ENCODE measurements at places on chromosomes 5 and 9.
A peak's percentile ranks its signal among the peaks of the same experiment; 100 is the strongest.

DNA sequence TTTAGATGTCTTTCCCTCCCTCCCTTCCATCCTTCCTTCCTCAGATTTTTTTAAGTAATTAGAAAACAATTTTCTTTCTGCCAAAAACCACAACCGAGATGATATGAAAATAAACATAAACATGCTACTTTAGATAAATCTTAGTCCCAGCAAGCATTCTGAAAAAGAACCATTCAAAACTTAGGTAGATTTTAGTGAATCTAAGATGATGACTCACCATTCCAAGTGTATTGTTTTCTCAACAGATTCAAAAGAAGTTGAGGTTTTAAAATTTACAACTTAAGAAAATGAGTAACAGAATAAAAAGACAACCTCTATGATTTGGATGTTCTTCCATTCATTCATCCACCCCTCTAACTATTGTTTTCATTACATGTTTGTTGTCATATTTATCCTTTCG lies 465.1 kb downstream of the PDE4D start:
- DNase-seq, result no peak

GRCh38 chr5:65776441-65777141 lies 54.6 kb downstream of the NLN start:
- no peak for DNase-seq

GRCh38 chr5:124252191-124252638 lies 494.2 kb downstream of the ZNF608 start:
- DNase-seq, result no peak

DNA sequence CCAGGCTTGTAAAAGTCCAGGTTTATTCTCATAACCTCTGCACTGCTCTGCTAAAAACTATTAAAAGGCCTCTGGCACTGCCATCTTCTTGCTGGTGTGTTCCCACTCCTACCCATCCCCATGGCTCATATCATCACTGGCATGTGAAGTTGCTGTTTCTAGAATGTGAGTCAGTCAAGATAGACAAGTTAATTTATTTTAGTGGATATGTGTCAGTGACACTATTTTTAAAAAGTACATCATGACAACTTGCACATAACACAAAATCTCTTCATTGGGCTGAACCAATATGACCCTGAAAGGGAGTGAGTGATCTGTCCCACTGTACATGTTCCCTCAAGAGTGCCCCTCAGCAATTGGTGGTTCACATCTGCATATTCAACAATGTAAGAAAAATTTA lies 299.7 kb downstream of the NFIB start:
- DNase-seq, result no peak

DNA sequence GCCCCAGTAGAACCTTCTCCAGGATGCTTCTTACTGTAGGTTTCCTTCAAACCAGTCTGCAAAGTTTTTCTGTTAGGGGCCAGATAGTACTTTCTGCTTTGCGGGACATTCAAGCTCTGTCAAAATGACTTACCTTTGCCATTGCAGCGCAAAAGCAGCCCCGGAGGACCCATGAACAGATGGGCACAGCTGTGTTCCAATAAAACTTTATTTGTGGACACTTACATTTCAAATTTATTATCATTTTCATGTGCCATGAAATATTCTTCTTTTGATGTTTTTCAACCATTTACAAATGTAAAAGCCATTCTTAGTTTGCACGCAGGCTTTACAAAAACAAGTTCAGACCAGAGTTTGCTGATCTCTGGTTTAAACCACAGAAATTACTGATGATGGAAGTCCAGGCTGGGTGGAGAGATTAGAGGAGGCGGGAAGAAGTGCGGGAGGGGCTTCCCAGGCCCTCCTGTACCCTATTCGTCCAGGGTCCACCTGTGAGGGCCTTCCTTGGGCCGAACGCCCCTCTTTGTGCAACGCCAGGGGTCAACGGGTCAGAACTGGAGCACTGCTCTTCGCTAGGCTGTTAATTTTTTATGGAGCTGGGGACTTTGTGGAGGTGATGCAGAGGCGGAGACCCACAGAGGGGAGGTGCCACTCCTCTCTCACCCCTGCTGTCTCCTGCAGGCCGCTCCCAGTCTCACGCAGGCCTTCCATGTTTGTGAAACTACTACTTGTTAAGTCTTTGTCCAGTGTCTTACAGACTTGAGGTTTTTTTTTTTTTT lies 7.6 kb upstream of the ASS1 start:
- no peak for DNase-seq

DNA sequence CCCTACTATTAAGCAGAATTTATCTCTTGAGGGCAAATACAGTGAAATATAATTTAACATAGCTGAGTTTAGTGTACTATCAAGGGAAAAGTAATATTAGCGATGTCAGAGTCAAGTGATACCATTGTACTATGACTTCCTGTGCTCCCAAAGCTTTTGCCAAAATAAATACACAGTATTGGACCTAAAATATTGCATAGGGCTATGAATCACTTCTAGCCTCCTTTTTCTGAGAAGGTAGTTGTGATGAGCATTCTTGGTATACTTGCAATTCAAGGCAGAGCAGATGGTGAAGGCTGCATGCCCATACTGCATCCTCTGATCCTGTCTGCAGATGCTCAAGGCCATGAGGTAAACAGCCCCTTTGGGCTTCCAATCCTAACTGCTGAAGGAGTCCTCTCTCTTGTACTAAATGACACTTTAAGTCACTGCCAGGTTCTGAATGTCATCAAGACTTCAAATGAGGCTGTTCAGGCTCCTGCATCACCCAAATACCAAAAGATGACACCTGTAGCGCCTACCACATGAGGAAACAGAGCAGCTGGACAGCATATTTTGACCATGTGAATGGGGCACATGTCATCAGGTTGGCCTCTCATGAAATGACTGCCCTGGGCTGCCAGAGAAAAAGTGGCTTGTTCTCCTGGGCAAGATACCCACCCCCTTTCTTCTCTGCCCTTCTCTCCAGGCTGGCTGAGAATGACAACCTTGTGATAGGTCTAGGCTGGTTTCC lies 29.7 kb upstream of the PPP2CA start:
- DNase-seq, result no peak

DNA sequence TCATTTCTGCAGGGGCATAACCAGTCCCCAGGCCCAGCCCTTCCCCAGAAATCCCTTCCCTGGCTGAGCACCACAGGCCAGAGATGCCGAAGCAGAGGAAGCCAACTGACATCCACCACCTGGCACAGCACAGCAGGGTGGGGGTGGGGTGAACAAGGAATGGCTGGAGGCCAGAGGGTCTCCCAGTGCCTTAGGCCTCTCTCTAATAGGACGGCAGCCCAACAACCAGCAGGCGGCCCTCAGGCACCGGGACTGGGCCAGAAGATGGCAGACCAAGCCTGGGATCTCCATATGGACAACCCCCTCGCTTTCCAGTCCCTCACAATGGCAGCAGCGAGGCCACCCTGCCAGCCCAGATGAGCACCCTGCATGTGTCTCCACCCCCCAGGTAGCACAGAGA lies 13.2 kb downstream of the PDLIM4 start:
- no peak for DNase-seq

- no peak for DNase-seq
Measured at GRCh38 chr9:15389173-15389572, 33.5 kb upstream of the SNAPC3 start.

GRCh38 chr5:36150676-36151433 lies 832 bp downstream of the LMBRD2 start:
- peak; percentile 9 for DNase-seq

- DNase-seq, result no peak
Measured at GRCh38 chr5:115429345-115429940, 115.1 kb downstream of the FEM1C start.

- no peak for DNase-seq
Measured at GRCh38 chr5:130455175-130455574, 550.9 kb downstream of the CHSY3 start.

DNA sequence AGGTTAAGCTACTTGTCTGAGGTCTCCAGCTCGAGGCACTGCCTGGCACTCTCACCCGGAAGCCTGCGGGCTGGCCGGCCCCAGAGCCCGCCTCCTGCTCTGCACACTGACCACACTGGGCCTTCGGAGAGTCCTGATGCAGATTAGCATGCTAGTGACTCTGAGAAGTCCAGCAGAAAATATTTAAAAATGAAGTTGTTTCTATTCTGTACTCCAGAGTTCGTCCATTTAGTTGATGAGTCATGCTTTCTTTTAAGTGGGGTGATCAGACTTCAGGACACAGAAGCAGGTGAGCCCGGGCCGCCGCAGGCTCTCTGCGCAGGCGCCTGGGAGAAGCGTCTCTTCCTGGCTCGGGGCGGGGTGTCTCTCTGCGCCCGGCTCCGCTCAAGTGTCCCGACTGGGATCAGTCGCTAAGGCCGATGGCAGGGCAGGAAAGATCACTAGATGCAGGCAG lies 32.5 kb downstream of the FAM240B start:
- DNase-seq, result no peak

DNA sequence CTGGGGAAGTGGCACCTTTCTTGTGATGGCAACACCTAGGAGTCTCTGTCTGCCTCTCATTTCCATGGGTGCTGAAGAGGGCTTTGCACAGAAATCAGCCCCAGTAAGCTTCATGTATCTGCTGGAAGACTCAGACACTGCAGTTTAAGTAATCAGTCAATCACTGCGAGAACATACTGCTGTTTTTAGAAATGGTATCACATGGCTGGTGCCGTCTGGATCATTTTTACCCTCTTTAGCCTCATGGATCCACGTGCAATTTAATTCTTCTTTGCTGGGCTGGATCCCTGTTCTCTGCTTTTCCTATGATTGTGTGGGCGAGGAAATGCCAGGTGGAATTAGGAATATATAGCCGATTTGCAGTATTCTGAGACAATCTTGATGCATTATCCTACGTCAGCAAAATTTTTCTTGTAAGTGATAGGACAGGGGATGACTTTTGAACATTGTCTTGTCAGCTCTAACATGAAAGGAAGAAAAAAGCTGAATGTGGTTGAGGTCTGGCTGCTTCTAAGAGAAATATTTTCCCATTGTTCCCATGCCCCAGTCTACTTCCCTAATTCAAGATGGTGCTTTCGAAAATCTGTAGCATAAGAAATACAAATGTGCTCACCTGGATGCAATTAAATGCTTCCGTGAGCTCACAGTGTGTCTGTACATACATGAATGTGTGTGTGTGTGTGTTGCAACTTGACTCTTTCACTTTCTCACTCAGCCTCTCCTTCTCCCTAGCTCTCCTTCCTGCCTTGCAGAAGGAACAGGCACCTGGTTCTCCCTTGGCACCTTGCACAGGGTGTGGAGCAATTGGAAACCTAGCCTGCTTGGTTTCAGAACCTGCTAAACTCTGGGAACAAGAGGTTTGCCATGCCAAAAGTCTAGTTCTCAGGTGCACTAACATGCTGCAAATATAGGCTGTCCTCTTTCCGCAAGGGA lies 281.6 kb downstream of the NTRK2 start:
- no peak for DNase-seq

- DNase-seq, result no peak
Measured at GRCh38 chr5:79088507-79088906, 18.9 kb downstream of the BHMT2 start.

DNA sequence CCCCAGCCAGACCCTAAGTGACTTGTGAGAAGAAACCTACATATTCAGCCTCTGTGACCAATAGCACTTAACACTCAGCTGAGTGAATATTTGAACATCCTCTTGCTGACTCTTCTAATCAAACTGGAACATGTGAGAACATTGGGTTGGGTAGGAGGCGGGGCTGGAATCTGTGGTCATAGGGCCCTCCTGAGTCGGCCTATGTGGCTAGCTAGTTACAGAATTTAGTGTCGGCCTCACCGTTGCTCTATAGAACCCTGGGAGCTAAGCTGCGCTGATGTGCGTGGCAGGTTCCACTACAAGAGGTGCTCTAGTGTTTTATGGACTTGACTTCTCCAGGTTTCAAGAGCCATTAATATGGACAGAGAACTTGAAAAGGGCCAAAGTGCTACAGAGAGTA lies 138.8 kb downstream of the DROSHA start:
- DNase-seq, result no peak

- DNase-seq, result no peak
Measured at GRCh38 chr9:92740009-92740408, 24.6 kb downstream of the BICD2 start.

- peak; percentile 77 for DNase-seq
Measured at GRCh38 chr9:117783828-117784227, 79.6 kb downstream of the TLR4 start.

- DNase-seq, result no peak
Measured at GRCh38 chr9:23434654-23435053, 391.4 kb downstream of the ELAVL2 start.

DNA sequence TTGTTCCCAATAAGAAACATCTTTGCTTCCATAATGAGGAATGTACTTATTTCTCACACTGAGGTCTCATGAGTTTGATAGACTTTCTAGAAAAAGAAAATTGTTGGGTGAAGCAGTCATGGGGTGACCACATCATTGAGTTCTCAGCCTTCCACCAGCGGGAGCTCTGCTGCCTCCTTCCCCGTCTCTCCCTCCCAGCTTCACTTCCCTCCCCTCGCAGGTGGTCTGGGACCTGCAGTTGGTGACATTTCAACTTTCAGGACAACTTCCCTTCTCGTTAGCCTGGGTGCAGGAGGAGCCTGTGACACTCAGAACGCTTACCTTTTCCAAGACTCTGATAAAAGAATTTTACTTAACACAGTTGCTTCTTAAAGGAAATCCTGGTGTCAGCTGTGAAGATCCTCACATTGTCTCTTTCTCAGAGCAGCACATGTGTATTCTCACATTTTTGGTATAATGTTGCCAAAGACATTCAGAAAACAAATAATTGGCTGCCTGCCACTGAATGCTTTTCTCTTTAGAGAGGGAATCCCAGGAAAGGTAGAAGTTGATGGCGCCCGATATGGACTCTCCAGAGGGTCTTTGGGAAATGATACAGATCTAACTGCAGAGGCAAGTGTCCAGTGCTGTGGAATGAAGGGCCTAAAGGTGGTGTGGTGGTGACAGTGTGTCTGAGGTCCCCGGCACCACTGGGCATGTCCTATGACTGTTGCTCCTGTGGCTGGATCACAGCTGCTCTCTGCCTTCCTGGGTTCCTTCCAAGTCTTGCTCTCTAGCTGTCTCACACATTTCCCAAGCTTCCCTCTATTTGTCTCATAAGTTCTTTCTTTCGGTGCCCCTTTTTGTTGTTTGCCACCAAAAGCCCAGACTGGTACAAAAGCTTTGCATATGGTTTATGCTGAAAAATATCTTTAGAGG lies 238.1 kb downstream of the GAS1 start:
- no peak for DNase-seq

GRCh38 chr5:142827934-142828576 lies 57.9 kb downstream of the ARHGAP26 start:
- no peak for DNase-seq

DNA sequence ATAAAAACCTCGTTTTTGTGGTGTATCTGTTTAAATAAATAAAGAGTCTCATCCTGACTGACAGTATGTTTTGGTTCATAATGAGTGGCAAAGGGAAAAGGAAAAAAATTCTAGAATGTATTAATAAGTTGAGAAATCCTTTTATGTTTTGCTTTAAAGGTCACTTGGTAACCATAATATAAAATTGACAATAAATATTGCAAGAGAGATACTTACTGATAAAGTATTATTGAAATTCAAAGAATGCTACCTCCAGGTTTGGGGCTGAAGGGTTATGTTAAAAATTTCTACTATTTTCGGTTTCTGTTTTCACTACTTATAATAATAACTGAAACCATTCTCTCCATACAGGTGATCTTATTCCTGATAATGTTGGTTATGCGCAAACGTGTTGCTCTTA lies 85.4 kb upstream of the FSD1L start:
- no peak for DNase-seq

GRCh38 chr5:42591015-42591414 lies 165.6 kb upstream of the CCDC152 start:
- DNase-seq, result peak; percentile 3

GRCh38 chr5:135596157-135596763 lies 17.5 kb upstream of the CXCL14 start:
- DNase-seq, result no peak

- no peak for DNase-seq
Measured at GRCh38 chr9:13860946-13861640, 452.8 kb downstream of the NFIB start.

GRCh38 chr5:177601577-177602457 lies 1.9 kb downstream of the B4GALT7 start:
- DNase-seq, result no peak

All from CD4-positive, alpha-beta T cell treated with Interferon alpha-2 for 1 hour (primary cell).